Right ventricle myocardium superior (tissue), 1 donor: ENCODE measurements at places on chromosomes 6 and 20. TPM values are rescaled to one million over a fixed set of nuclear protein-coding genes. Genes with fewer than 3 reads are reported as not detected.

DNA sequence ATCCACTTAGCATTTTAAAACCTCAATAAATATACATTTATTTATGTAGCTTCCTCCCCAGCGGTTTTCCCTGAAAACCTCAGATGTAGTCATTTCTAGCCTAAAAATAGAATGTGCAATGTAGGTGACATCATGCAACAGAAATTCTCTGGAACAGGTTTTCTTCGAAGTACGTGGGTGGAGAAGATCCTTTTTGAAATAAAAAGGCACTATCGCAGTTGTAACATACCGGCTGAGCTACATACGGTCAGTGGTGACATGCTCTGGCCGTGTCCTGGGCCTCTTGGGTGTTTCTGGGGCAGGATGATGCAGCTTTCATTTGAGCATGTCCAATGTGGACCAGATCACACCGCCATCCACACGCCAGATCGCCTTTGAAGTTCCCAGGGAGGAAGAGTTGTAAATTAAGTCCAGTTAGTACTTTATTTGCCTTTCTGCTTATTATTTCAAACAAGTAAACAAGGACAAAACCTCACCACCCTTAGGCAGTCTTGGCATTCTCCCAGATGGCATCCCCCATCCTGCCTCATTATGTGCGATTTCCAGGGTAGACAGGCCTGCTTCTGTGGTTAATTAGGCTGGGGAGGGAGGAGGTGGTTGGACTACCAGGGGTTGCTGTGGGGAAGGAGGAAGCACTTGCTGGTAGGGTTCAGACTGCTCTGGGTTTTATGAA, 109.5 kb upstream of the CLDN20 start:
- DNase-seq = no peak

Gene DNAH8
- 0.03 TPM for total RNA-seq

GRCh38 chr6:142537612-142538478, 236.0 kb downstream of the ADGRG6 start:
- no peak for DNase-seq

Gene PPT2
- total RNA-seq = 20.4 TPM

DNA sequence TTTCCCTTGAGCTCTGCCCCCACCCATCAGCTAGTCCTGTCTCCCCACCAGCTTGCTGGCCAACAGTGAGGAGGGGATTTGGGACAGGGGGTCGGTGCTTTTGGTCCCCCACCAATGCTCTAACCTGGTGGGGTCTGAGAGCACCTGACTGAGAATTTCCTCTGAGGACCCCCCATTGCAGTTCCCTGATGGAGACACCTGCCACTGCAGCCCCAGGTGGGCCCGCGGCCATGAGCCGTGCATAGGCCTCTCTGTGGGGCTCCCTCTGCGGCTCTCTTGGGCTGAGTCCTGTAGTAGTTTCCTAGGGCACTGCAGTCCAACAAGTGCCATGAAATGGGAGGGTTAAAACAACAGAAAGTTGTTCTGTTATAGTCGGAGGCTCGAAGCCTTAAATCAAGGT, 172.2 kb upstream of the SNX9 start:
- no peak for DNase-seq

- no peak for DNase-seq
Observed at GRCh38 chr6:153956808-153957207, 82.2 kb upstream of the OPRM1 start.

Gene MEP1A
- not detected for total RNA-seq

Gene STMND1
- not detected for total RNA-seq

- DNase-seq = no peak
Observed at GRCh38 chr6:21357262-21357661, 236.3 kb upstream of the SOX4 start.

- peak; percentile 82 for DNase-seq
Observed at GRCh38 chr6:160930547-160931377, 60.8 kb upstream of the MAP3K4 start.

DNA sequence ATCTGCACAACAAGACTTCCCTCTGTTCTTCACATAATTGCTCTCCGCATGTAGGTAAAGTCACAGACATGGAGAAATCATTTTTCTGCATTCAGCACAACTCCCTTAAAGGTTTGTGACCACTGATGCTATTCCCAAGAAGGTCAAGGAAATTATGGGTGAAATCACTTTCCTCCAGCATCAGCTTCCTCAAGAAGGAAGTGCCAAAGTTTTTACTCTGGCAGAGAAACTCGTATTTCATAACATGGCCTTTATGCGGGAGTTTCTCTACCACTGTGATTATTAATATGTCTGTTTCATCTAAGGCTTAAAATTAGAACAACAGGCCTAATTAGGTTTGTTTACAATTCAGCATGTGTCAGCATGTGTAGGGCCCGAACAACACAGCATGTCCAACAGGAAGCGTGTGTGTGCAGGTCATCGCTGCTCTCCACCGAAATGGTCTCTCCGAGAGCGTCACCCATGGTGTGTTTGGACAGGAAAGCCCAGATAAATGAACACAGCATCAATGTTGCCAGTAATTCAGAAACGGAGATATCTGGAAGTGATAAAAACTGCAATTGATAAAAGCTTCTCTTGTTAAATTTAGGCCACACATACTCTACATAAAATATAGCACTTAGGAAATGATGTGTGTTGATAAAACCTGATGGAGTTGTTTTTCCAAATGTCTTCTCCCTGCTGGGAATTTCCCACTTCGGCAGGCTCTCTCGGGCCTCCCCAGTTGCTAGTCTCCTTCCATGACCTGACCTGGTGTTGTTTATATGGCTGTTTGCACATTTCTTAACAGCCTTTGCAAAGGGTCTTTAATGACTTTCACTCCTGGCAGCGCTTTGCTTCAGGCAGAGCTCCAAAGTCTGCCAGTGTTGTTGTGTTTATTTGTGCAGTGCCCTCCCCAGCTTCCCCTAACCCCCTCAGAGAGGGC, 265.1 kb upstream of the CEP162 start:
- no peak for DNase-seq

Gene MOG
- total RNA-seq = 10.3 TPM

GRCh38 chr20:44097521-44098255, 89.3 kb downstream of the JPH2 start:
- no peak for DNase-seq

Gene IFT52
- total RNA-seq = 5.5 TPM

DNA sequence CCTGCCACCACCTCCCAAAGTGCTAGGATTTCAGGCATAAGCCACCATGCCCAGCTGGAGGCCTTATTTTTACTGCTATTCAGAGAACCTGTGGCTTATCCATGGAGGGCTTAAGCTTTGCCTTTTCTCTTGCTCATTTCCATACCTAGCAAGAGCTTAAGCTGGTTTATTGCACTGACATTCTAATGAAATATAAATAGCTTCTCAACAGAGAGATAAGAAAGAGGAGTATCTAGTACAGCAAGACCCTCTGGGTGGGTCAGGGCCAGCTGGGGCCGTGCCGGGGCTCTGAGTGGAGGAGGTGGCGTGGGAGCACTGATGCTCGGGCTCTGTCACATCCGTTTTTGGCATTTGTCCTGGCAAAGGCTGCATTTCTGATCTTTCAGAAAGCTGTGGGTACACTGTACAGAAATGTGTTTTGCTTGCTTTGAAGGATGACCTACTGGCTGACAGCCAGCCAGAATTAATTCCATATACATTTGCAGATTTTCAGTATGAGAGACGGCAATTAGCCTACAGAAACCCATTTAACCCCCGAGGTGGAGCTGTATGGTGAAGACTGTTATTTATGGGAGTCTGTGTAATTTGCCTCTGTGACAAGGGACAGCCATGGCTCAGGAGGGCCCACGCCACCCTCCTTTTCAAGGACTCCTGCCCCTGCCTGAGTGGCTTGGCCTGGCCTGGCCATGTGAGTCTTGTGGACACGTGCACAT, 181.6 kb upstream of the AKAP12 start:
- peak; percentile 75 for DNase-seq

DNA sequence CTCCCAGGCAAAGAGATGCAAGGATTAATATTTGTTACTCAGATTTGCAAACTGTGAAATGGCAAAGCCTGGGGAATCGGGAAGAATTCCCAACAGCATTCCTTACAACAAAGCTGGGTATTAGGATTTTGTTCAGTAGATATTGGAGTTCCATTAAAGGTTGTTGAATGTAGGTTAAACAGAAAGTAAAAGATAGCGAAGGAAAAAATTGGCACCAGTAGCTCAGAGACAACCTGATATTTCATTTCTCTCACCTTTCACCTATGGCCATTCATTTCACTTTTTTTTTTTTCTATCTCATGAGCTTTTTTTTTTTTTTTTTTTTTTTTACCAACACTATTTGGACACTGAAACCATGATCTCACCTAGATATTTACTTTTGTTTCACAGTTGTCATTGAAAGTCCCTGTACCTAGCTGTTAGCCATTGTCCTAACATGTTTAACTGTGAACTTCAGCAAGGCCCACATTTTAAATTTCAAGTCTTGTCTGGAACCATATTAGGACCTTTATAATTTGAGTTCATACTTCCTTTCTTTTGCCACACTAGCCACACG, 552.5 kb downstream of the HAO1 start:
- no peak for DNase-seq

DNA sequence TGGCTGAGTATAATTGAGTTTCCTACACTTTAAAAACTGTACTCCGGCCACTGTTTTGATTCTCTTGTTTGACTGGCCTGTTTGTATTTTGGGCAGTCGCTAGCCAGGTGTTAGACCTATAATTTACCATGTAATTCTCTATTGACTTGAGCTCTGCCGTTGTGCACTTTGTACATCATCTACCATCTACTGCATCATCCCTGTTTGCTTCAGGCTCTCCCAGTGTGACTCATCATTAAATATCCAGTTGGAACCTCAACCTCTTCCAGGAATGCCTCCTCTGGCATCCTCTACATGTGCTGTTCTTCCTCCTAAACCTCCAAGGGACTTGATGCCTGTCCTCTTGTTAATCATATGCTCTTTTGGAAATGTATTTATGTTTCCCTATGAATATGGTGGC, 72.3 kb downstream of the FARS2 start:
- no peak for DNase-seq

- no peak for DNase-seq
Observed at GRCh38 chr6:104884867-104885517, 25.3 kb upstream of the HACE1 start.

- no peak for DNase-seq
Observed at GRCh38 chr20:11844691-11845090, 73.0 kb upstream of the BTBD3 start.
